NCI-H1092 (cell line): ENCODE measurements at places on chromosomes 13 and 19.

DNA sequence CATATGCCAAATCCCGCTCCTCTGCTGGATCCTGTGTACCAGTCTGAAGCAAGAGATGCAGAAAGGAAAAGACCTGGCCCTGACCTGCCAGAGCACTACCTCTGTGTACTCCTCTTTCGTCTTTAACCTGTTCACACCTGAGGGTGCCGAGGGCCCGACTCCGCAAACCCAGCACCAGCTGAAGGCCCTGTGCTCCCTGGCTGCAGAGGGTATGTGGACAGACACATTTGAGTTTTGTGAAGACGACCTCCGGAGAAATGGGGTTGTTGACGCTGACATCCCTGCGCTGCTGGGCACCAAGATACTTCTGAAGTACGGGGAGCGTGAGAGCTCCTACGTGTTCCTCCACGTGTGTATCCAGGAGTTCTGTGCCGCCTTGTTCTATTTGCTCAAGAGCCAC, 22.1 kb downstream of the NLRP4 start:
- DNase-seq = no peak

DNA sequence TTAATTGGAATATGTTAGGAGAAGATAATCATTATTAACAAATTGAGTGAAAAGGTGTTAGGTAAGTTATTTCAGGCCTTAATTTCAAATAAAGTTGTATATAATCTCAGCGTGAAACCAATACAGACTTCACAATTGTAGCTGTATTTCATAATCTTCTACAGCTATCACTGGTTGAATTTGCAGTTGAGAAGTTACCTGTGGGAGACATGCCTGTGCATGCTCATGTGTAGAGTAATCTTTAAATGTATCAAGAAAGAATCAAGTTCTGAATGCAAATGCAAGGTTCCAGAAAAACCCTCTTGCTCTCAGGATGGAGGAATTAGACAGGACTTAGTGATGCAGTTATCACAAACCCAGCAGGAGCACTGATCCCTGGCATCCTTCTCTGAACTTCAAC, 938.4 kb upstream of the SLC10A2 start:
- DNase-seq = no peak

- DNase-seq = no peak
Measured at GRCh38 chr19:36183245-36183628, 31.0 kb upstream of the COX7A1 start.

DNA sequence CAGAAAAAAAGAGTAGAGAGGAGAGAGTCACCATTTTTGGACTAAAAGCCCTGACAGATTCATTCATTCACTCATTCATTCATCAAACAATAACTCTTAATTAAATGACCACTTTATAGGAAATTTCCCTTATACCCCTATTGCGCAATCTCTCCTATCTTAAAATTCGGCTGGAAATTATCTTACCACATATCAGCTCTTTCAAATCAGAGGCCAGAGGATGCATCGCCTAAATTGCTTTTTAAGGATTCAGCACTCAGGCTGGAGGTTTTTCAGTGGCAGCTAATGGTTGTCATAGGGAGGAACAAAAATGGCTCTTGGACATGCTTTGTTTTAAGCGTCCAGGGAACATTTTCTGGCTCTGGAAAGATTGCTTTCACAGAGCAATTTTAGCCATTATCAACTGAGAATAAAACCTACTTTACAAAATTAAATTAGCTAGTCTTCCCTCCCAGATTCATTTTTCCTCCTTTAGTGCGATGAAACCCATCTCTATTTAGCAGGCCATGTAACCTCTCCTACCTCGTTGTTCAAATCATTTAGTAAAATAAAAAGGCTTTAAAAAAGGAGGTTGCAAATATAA, 115.2 kb downstream of the OLFM4 start:
- no peak for DNase-seq

- DNase-seq = no peak
Measured at GRCh38 chr19:29122185-29122584, 90.8 kb downstream of the UQCRFS1 start.

DNA sequence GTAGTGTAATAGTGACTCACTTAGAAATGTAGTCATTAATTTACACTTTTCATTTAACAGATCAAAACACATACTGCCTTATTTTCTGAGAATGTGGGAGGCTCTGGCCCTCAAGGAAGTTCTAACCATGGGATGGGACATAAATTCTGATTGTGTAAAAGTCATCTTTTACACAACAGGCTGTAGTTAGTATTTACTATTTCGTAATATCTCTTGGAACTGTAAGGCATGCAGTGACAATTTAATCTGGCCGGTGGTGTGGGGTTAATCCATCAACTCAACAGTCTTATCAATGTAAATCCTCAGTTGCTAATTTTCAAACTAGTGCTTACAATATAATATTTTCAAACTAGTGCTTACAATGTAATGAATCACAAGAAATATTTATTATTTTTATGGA, 1599.2 kb downstream of the EFNB2 start:
- DNase-seq = no peak

GRCh38 chr19:7894612-7895309, 6.5 kb downstream of the LRRC8E start:
- no peak for DNase-seq

DNA sequence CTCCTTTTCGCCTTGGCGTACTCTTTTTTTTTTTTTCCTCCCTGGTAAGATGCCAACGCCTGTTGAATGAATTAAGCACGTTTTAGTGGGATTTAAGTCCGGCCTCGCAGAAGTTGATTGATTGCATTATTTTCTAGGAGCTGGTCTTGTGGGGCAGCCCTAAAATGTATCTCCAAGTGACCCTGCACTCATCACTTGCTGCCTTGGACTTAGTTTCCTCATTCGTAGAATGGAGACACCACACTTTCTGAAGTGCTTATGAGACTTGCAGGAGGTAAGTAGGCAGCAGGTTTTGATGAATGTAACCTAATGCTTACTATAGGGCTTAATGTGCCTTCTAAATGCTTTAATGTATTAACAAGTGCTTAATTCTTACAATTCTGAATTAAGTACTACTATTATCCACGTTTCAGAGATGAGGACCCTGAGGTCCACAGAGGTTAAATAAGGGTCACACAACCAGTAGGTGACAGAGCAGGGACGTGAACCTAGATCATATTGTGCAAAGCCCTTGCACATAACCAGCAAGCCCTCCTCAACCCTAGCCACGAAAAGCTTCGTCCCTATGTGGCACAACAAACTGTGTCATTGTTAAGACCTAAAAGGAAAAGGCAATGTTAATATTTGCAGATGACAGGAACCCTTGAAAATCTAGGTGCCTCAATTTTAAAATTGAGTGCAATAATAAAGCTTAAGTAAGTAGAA, 514 bp upstream of the ARGLU1 start:
- DNase-seq = no peak

DNA sequence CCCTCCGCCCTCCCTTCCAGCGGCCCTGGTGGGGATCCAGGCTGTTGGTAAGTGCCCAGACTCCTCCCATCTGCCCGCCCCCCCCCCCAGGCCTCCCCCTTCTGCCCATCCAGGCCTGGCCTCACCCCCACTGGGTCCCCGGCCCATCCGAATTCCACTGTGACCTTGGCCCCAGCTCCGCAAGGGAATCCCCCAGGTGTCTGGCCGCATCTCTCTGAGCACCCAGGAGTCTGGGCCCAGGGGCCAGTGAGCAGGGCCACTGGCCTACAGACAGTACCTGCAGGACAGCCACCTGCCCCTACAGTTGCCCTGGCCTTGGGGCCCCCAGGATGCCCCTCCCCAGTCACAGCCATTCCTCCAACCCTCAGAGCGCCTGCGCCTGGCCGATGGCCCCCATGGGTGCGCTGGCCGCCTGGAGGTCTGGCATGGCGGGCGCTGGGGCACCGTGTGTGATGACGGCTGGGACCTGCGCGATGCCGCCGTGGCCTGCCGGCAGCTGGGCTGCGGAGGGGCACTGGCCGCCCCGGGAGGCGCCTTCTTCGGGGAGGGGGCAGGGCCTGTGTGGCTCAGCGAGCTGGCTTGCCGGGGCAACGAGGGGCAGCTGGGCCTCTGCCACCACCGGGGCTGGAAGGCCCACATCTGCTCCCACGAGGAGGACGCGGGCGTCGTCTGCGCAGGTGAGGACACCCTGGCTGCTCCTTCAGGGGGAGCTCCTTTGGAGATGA, 912 bp downstream of the SSC5D start:
- DNase-seq = no peak

- no peak for DNase-seq
Measured at GRCh38 chr19:14470031-14470876, 4.9 kb downstream of the PTGER1 start.

DNA sequence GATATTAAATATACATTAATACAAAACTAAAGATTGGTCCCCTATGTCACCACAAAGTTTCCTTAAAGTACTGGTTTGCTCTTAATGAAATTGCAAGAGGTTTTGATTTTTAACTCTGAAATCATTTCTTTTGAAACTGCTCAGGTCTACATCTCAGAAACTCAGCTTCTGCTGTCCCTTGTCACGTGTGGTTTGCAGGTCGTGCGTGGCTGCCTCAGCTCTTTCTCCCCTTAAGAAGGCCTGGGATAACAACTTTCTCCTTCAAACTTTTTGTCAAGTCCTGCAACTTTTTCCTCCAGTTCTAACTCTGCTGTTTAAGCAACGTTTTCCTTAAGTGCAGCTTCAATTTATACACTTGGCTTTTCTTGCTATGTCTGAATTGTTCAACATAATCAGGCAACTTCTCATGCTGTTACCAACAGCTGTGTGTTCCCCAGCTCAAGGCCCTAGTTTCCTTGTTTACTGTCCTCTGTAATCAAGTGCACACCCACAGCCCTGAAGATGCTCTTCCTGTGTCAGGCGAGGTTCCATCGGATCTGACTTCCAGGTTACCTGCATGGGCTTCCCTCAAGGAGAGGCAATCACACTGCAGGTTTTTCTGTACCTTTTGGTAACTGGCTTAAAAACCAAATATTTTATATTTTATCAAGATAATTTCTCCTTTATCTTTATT, 13.5 kb downstream of the C13orf46 start:
- no peak for DNase-seq
